ENCODE measurements at places on chromosomes 5 and 9.

DNA sequence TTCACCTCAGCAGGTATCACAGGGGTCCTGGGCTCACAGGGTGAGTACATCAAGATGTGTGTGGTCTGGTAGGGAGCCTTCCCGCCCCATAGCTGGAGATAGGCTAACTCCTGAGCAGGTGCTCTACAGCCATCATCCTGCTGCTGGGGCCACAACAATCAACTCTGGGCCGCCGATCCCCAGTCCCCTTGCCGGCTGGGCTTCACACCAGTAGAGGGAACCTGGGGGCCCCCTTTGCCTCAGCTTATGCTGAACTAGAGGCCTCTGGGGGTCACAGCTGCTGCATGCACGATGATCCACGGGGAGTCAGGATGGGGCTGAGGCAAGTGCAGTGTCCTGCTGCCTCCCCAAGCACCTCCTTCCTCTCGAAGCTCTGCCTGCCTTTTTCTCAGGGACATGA is 46.5 kb downstream of the IRF1 start:
- DNase-seq, result no peak

- DNase-seq, result no peak
These were observed 49.8 kb downstream of the FSTL4 start for GRCh38 chr5:133562554-133562953.

DNA sequence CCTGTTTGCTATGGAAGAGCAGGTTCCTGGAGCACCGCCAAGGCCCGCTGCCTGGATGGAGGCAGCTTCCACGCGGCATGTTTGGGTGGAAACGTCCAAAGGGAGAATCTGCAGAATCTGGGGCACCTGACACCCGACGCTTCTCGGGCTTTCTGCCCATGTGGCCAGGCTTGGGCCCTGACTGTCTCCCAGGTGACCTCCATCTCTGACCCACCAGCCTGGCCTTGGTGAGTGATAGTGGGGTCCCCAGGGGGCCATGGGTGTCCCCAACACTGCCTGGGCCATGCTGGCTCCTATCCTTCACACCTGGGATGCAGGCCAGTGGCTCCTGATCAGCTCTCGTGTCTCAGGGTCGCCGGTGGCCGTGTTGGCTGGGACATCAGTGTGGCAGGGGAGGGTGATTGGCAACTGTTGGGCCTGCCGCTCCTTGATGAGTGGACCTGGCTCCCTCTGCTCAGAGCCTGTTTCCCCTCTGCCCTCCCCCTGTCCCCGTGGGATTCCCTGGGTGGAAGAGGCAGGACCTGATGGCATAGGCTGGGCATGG is 34.0 kb downstream of the GLT6D1 start:
- no peak for DNase-seq

DNA sequence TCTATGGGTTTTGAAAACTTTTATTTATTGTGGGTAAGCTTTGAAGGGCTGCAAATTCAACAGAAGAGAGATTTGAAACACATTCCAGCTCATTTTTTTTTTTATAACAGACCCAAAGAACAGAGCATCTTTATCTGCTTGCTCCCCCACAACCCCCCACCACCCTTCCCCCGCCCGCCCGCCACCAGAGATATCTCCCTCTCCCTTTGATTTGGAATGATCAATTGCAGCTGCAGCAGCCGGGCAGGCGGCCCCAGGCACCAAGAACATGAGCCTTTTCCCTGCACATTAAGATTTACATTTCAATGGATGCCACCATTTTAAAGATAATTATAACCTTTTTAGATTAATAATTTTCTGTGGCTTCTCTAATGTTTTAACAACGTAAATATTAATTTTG is 510.9 kb downstream of the ZNF608 start:
- DNase-seq, result no peak

DNA sequence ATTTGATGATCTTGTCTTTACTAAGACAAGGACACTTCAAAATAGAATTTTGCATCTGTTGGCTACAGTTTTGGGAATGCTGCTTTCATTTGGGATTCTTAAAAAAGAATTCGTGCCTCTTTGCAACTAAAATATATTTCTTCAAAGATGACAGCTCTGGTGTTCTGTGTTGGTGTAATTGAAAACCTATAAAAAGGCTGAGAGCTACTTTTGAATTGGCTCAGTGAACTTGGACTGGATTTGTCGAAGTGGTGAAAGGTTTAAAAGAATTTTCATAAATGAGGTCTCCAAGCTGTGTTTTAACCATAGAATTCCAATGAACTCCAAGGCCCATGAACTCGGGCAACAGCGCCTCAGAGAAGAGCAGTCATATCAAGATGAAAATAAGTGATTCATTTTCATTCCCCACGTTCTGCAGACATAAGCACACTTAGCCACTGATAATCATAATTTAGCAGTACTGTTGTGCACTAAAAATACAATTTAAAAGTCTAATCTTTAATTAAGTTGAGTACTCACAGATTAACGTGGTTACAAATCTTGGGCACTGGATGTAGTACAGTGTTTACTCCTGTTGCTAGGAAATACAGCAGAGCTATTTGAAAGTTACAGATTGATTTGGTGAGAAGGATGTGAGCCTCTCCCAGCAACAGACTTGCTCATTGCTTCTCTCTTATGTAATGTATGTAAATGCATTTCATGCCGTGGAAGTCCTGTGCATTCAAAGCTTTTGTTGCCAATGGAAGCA is 10.9 kb downstream of the SNCAIP start:
- no peak for DNase-seq

- no peak for DNase-seq
These were observed 80.9 kb upstream of the IRX2 start for GRCh38 chr5:2832394-2832793.

- no peak for DNase-seq
These were observed 34.2 kb downstream of the ITGA1 start for GRCh38 chr5:52821901-52822300.

GRCh38 chr9:87670572-87671264 is 55.2 kb upstream of the CTSL start:
- no peak for DNase-seq

- DNase-seq, result no peak
These were observed 15.2 kb upstream of the HEXB start for GRCh38 chr5:74669821-74670220.

- DNase-seq, result peak; percentile 94
These were observed 52.3 kb downstream of the TLE4 start for GRCh38 chr9:79623799-79624721.

DNA sequence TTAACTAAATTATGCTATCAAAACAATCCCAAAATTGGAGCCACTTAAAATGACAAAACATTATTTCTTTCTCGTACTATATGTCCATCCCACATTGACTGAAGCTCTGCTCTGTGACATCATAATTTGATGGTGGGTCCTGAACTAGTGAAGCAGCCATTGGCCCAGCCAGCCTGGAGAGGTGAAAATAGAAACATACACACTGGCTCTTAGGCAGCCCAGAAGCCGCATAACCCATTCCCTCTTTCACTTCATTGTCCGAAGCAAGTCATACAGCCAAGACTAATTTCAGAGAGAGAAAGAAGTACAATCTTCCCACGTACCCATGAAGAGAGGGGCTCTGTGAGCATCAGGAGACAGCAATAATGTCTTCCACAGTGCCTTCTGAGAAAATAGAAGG is 342.5 kb downstream of the NFIB start:
- DNase-seq, result no peak

DNA sequence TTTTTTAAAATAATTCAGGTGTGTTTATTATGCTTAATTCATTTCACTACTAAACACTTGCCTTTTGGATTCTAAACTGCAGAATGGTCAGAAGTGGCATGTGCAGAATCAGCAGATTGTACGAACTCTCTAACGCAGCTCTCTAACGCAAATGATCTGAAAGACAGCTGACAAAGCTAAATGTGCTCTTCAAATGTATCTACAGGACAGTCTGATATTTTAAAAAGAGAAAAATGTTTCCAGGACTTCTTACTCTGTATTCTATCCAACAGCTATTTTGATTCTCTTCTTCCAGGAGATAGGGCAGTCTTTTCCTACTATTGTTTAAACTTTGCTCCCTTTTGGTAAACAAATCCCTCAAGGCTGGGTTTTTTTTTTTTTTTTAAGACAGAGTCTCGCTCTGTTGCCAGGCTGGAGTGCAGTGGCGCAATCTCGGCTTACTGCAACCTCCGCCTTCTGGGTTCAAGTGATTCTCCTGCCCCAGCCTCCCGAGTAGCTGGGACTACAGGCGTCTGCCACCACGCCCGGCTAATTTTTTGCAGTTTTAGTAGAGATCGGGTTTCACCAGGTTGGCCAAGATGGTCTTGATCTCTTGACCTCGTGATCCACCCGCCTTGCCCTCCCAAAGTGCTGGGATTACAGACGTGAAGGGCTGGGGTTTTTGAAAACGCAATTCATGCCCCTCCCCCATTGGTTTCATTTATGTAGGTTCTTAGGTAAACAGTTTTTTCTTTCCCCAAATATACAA is 1.2 kb downstream of the NMRK1 start:
- DNase-seq, result no peak

GRCh38 chr5:10498350-10498749 is 56.7 kb downstream of the ROPN1L start:
- DNase-seq, result no peak

DNA sequence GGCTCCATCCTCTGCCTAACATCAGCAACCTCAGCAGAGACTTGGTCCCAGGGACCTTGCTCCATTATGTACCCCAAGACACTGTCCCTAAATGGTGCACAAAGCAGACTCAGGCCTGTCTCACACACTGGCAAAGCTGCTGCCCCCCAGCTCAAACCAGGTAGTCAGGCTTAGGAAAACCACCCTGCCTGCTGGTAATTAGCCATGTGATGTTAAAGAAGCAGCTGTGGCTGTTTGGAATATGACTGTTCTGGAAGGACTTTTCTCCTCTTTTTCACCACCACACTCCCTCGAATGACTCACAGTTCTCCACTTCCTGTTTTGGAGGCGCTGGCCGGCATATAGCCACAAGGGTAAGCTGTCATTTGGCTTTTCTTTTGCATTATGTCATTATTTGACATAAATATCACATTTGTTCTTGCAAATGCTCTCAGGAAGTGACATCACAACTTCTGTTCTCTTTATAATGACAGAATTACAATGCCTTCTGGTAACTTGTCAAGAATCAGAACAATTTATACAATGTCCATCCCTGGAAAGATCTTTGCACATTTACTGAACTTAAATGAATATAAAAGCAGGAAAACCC is 113.9 kb downstream of the SUSD1 start:
- DNase-seq, result peak; percentile 92

DNA sequence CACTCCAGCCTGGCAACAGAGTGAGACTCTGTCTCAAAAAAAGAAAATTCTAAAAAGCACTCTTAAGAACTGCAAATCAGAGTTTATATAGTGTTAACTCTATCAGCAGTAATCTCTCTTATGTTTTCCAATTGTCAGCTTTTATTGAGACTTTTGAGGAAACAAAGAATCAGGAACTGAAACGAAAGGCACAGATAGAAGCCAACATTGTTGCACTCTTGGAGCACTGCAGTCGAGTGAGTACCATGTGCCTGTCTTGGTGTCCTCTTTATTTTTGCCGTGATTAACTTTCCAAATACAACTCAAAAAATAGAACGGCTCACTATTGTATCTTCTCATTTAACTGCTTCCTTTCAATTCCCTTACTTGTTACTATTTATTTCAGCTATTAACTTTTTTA is 41.7 kb upstream of the LRRC19 start:
- DNase-seq, result no peak

- DNase-seq, result no peak
These were observed 456.0 kb upstream of the ITGA1 start for GRCh38 chr5:52331725-52332124.

GRCh38 chr5:172167895-172168294 is 20.1 kb downstream of the STK10 start:
- no peak for DNase-seq

GRCh38 chr9:134784577-134785305 is 95.9 kb upstream of the FCN2 start:
- no peak for DNase-seq

- DNase-seq, result no peak
These were observed 24.2 kb downstream of the LIFR start for GRCh38 chr5:38532165-38532669.

- no peak for DNase-seq
These were observed 55.3 kb upstream of the SARDH start for GRCh38 chr9:133793471-133793870.

DNA sequence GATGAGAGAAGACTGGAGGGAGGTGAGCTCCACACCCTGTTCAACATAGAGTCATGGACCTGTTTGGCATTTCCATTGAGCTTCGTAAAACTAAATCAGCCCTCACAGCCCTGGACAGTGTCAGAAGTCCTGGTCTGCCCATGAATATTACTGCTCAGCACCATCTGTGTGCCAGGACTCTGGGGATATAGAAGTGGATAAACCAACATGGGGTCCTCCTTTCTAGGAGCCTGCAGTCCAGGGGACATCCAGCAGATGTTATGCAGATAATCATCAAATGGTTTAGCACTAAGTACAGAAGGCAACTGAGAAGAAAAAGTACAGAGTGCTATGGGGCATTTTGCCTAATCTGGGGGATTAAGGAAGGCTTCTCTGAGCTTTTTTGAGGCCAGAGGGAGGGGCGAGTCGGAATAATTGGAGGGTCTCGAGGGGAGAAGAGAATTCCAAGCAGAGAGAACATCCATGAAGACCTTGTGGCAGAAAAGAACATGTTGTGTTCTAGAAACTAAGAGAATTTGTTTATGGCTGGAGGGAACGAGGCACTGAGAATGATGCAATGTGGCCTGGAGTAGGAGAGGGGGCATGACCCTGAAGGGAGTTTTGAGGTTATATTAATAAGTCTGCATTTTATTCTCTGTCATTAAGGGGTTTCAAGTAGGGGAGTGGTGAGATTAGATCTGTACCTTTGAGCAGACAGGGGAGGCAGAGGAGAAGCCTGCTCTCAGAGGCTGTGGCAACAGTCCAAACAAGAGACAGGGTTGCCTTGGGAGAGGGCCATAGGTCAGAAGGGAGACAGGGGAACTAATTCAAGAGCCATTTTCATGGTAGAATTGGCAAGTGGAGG is 63.5 kb upstream of the SLC2A8 start:
- DNase-seq, result no peak

GRCh38 chr5:73394610-73395009 is 54.0 kb downstream of the FOXD1 start:
- DNase-seq, result no peak

- DNase-seq, result no peak
These were observed 469 bp upstream of the FIBCD1 start for GRCh38 chr9:130939405-130940026.

DNA sequence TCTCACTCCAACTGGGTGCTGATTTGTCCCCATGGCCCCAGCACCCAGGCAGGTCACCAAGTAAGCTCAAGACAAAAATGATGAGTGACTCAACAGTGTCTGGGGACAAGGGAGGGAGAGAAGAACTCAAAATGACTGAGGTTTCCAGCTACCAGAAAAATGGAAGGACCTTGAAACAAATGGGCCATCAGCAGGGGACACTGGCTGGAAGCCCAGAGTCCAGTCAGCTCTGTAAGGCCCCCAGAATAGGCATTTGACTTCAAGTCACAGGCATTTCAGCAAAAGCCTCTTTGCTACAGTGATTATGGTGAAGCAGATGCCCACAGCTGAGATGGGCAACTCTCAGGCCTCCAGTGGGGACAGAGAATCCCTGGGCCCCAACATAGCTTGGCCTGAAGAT is 139.0 kb upstream of the GABRP start:
- no peak for DNase-seq

- no peak for DNase-seq
These were observed 136.2 kb downstream of the CDH6 start for GRCh38 chr5:31329715-31330114.

GRCh38 chr9:37083654-37084053 is 36.7 kb upstream of the ZCCHC7 start:
- DNase-seq, result peak; percentile 51
